Esophagus (tissue), 2 donors: ENCODE measurements at places on chromosomes 4 and X. TPM values are rescaled to one million over a fixed set of nuclear protein-coding genes. Genes with fewer than 3 reads are reported as not detected.

The ZRSR2 gene
- polyA plus RNA-seq: 11.5 TPM

The NDST3 gene
- polyA plus RNA-seq: 0.02 TPM

The TEX13C gene
- polyA plus RNA-seq: not detected

The BTK gene
- polyA plus RNA-seq: 0.55 TPM

The ADAMTS3 gene
- 0.14 TPM for polyA plus RNA-seq

The FUNDC1 gene
- polyA plus RNA-seq: 20.0 TPM

The TFE3 gene
- 20.9 TPM for polyA plus RNA-seq

The MAGEB1 gene
- not detected for polyA plus RNA-seq

The TMPRSS11A gene
- 57.7 TPM for polyA plus RNA-seq

The STAP1 gene
- polyA plus RNA-seq: 0.12 TPM

The PHOX2B gene
- polyA plus RNA-seq: not detected

The CDKL5 gene
- 1.5 TPM for polyA plus RNA-seq

The CEP44 gene
- 4.5 TPM for polyA plus RNA-seq

The TFDP3 gene
- polyA plus RNA-seq: not detected

The NXF2B gene
- polyA plus RNA-seq: not detected

The UCP1 gene
- polyA plus RNA-seq: not detected

The TLR3 gene
- polyA plus RNA-seq: 3.6 TPM

The NDUFB11 gene
- polyA plus RNA-seq: 75.0 TPM

The MRFAP1 gene
- 236 TPM for polyA plus RNA-seq

The JAKMIP1 gene
- 0.31 TPM for polyA plus RNA-seq

The ARMCX1 gene
- 5.5 TPM for polyA plus RNA-seq

The KLHL13 gene
- polyA plus RNA-seq: 1.6 TPM

The MAGED4 gene
- 1.5 TPM for polyA plus RNA-seq

The SH3D19 gene
- 22.8 TPM for polyA plus RNA-seq

The TMEM47 gene
- 1.9 TPM for polyA plus RNA-seq

The NUDT11 gene
- 0.49 TPM for polyA plus RNA-seq

The PLAC8 gene
- polyA plus RNA-seq: 49.1 TPM

The RGN gene
- polyA plus RNA-seq: 1.1 TPM

The PDHA2 gene
- not detected for polyA plus RNA-seq

The IL21 gene
- not detected for polyA plus RNA-seq

The AMOT gene
- polyA plus RNA-seq: 0.77 TPM

The BGN gene
- 11.6 TPM for polyA plus RNA-seq

The SORCS2 gene
- 1.1 TPM for polyA plus RNA-seq

The SHROOM2 gene
- 3.8 TPM for polyA plus RNA-seq

The OCRL gene
- polyA plus RNA-seq: 6.4 TPM

The CT45A2 gene
- polyA plus RNA-seq: not detected

The PDE6B gene
- 0.89 TPM for polyA plus RNA-seq

The HS6ST2 gene
- 2.8 TPM for polyA plus RNA-seq

The DKK2 gene
- polyA plus RNA-seq: 0.04 TPM

The MAGEA8 gene
- polyA plus RNA-seq: not detected

The FAM149A gene
- polyA plus RNA-seq: 6.7 TPM
